ENCODE measurements at places on chromosomes 12 and 14.

DNA sequence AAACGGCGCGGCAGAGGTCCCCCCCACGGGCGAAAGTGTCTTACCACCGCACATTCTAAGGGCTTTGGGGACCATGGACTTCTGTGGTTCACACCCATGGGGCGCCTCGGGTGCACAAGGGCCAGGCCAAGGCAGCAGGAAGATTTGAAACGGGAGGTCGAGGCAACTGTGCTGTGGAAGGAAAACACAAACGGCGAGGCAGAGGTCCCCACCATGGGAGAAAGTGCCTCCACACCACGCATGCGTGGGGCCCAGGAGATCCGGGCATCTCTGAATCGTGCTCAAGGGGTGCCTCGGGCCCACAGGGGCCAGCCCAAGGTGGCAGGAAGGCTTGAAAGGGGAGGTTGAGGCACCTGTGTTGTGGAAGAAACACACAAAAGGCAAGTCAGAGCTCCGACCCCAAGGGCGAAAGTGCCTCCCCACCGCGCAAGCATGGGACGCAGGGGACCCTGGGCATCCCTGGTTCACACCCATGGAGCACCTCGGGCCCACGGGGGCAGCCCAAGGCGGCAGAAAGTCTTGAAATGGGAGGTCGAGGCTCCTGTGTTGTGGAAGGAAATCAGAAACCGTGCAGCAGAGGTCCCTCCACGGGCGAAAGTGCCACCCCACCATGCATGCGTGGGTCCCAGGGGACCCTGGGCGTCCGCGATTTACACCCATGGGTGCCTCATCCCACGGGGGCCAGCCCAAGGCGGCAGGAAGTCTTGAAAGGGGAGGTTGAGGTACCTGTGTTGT lies 371.0 kb downstream of the ALG10 start:
- DNase-seq, result no peak

DNA sequence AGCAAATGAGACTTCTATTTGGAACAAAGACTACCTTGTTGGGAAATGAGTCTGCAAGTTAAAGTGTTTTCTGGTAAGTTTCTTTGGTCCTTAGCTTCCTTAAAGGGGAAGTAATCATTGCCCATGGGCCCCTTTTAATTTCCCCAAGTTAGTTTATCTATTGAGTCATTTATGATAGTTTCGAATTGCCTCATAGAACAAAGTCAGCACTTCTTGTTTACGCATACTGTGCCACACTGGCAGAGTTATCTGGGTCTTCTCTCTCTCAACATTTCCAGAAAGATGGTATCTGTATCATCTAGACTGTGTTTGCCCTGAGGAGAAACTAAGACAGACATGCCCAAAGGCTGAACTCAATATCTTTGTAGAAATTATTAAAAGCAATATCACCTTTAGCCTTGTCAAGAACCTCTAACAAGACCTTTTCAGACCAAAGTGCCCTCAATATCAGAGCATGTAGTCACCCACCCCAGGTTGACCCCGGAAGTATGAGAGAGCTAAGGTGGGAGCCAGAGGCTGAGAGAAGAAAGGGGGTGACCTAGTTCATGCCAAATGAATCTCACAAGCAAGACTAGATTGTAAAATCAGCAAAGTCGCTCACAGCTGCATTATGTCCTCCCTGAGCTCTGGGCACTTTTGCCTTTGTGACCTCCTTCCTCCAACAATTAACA lies 40.0 kb downstream of the GPR65 start:
- DNase-seq, result no peak

GRCh38 chr14:94593749-94594431 lies 12.7 kb downstream of the SERPINA5 start:
- no peak for DNase-seq

- no peak for DNase-seq
Observed at GRCh38 chr12:15163030-15163976, 57.9 kb downstream of the RERG start.

DNA sequence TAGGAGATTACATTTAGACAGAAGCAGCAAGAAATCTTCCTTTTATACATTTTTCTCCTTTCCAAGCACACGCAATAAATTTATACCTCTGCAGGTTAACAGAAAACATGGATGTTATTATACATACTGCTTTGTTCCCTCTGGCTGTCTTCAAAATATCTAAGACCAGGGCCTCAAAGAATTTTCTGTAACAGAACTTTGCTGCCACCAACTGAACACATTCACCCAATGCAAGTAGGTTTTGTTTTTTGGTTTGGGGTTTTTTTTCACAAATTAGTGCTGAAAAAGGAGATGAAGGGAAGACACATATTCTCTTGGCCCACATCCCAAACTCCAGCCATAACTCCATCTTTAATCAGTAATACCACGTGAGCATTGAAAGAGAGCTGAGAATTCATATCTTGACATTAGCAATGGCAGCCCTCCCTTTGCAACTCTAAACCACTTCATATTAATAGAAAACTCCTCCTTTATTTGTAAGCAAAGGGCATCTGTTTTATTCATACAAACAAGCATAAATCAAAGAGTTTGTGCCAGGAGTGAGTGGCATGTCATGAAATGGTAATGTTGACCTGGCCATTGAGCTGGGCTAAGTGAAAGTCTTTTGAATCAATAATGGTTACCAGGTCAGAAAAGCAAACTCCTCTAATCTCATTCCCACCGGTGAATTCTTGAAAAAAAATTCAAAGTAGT lies 150.8 kb upstream of the FSCB start:
- DNase-seq, result peak; percentile 60

All from NCI-H446 (cell line).